Putamen (tissue), 1 donor: ENCODE measurements at places on chromosomes 7 and 10.

GRCh38 chr7:108570146-108570755, 577 bp downstream of the DNAJB9 start:
- peak; percentile 16 for DNase-seq

- DNase-seq: no peak
Observed at GRCh38 chr10:78717200-78717599, 351.6 kb upstream of the ZMIZ1 start.

GRCh38 chr10:101464599-101464998, 110.6 kb downstream of the BTRC start:
- DNase-seq: no peak

GRCh38 chr10:28556142-28556541, 23.2 kb downstream of the WAC start:
- DNase-seq: no peak

GRCh38 chr10:15137636-15138035, 30.9 kb downstream of the NMT2 start:
- no peak for DNase-seq

DNA sequence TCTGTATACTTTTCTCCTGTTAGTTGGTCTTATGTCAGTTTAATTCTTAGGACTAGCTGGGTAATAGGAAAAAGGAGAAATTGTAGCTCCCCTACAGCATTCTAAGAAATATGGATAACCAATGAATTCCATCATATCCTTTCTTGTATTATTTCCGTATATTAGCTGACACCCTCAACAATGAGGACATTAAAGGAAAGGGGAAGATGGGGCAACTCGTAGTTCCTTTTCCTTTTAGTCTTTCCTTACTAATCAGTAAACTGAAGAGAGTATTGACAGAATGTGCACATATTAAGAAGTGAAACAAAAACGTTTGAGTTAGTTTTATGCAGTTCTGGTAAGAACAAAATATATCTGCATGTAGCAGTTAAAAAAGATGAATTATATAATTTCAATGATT, 35.1 kb upstream of the C10orf67 start:
- DNase-seq: no peak

- DNase-seq: no peak
Observed at GRCh38 chr7:152883858-152884257, 124.3 kb downstream of the ACTR3B start.

GRCh38 chr10:5538446-5538845, 13.7 kb downstream of the CALML3 start:
- no peak for DNase-seq

DNA sequence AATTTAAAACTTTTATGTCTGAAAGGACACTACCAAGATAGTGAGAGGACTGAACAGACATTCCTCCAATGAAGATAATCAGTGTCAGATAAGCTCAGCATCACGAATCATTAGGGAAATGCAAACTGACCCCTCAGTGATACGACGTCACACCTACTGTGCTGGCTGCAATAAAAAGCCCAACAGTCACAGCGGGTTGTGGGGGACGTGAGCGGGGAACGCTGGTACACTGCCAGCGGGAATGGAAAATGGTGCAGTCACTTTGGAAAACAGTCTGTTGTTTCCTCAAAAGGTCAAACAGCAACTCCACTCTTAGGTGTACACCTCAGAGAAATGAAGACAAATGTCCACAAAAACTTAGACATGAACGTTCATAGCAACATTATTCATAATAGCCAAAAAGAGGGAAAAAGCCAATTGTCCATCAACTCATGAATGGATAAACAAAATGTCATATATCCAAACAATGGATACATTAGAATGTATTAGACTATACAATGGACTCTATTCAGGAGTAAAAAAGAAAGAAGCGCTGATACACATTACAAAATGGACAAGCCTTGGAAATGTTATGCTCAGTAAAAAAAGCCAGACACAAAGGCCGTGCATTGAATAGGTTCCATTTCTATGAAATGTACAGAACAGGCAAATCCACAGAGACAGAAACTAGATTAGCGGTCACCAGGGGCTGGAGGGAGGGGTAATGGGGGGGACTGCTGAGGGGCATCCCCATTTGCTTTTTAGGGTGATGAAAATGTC, 2.4 kb upstream of the ECHS1 start:
- no peak for DNase-seq

DNA sequence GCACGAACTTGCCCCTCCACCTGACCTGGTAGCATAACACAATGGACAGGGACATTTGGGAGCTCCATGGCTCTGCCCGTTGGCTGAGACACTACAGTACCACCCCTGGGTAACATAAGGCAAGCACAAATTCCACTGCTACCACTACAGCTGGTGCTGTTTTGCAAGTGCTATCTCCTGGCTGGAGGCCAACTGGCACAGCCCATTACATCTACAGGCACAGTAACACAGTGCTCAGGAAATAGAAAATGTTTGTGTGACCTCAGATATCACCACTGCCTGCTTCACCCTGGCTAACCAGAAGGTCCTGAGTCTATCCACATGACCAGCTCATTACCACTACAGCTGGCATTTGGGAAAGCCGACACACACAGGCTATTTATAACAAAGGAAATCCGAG, 631.1 kb upstream of the MBL2 start:
- DNase-seq: no peak

GRCh38 chr7:150380463-150380862, 1.3 kb downstream of the ZNF775 start:
- no peak for DNase-seq

DNA sequence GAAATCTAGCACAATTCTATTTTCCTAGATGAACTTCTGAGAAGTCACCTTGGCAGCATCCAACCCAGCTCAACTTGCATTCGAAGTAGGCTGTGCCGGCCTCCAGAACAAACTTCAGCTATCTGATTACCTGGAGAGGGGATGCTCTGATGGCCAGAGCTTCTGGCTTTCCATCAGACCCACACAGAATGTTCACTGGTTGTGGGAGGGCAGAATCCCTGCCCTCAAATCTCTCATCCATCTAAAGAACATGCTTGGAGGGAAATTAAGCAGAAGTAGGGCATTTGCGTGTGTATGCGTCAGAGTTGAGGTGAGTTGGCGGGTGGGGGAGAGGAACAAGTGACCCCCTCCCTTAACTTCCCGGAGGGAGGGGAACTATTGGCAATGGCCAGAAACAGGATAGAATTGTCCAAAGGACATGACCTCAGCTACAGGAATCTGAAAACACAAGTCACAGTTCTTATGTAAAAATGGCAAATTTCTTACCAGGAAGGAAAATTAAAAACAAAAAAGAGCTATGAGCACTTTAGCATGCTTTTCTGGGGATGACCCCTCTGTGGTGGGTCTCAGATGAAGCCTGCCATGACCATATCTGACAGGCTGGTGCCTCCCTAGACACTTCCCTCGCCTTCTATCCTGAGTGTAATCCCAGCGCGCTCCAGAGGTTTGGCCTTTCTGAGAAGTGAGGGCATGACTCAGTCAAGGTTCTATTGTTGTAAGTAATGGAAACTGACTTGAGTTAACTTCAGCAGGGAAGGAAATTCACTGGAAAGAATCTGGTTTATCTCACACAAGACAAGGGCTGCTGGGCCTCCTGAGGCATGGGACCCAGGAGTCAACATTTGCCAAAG, 278.8 kb downstream of the RPS24 start:
- no peak for DNase-seq

- DNase-seq: no peak
Observed at GRCh38 chr7:69864822-69865221, 266.5 kb downstream of the AUTS2 start.

DNA sequence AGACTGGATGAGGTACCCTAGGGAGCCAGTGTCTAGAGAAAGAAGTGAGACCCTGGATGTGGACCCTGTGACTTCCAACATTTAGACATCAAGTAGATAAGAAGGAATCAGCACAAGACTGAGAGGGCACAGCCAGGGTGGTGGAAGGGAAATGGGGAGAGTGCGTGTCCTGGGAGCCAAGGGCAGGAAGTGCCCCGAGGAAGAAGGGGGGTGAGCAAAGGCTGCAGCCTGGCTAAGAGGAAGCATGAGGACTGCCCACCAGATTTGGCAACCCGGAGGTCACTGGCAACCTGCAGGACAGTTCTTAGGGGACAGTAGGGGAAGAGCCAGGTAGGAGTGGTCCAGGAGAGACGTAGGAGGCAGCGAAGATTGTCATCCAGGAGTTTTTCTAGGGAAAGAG, 14.8 kb downstream of the COL13A1 start:
- no peak for DNase-seq

GRCh38 chr10:76150876-76151288, 719.5 kb downstream of the LRMDA start:
- DNase-seq: peak; percentile 11

DNA sequence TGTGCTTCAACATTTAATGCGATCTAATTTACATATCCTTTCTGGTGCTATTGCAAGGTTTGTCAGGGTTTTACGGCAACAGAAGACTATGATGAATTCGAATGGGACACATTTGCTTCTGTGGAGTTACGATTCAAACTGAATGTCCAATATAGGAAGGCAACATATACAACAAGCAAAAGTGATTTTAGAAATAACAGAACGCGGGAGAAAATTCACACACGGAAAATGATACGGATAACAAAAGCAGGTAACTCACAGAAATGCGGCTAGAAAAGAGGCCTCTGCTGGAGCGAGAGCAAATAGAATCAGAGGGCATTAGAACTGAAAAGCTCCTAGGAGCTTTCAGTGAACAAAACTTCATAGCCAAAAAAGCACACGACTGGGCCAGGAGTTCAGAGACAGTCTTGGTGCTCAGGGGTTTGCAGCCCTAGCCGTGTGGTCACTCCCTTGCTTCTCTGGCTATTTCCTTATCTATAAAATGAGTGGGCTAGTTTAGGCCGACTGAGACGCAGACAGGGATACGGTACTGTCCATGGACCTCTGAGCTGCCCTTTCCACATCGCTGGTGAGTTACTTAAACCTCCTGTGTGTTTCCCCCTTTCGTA, 557 bp upstream of the TAX1BP1 start:
- DNase-seq: no peak

GRCh38 chr10:72267381-72267780, 6.3 kb upstream of the DDIT4 start:
- no peak for DNase-seq

DNA sequence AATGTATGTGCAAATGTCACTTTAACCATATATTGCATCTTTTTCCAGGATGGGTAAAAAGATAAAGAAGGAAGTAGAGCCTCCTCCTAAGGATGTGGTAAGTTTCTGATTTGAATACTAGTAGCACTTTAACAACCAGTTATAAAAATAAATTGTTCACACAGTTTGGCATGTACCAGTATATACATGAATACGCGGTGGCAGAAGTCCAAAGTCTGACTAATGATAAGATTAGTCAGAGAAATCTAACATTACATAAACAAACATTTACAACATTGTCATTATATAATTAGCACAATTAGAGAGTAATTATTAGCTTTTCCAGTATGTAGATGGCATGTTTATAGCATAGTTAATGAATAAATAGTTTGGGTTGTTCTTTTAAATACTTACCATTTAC, 4.1 kb downstream of the ARMC3 start:
- no peak for DNase-seq

GRCh38 chr7:106365252-106366005, 80.6 kb upstream of the NAMPT start:
- DNase-seq: no peak

- DNase-seq: no peak
Observed at GRCh38 chr7:151168003-151168786, 701 bp upstream of the GBX1 start.

- DNase-seq: no peak
Observed at GRCh38 chr7:143305423-143306070, 10.4 kb upstream of the CLCN1 start.

GRCh38 chr7:73941836-73942551, 81.0 kb downstream of the TMEM270 start:
- no peak for DNase-seq

DNA sequence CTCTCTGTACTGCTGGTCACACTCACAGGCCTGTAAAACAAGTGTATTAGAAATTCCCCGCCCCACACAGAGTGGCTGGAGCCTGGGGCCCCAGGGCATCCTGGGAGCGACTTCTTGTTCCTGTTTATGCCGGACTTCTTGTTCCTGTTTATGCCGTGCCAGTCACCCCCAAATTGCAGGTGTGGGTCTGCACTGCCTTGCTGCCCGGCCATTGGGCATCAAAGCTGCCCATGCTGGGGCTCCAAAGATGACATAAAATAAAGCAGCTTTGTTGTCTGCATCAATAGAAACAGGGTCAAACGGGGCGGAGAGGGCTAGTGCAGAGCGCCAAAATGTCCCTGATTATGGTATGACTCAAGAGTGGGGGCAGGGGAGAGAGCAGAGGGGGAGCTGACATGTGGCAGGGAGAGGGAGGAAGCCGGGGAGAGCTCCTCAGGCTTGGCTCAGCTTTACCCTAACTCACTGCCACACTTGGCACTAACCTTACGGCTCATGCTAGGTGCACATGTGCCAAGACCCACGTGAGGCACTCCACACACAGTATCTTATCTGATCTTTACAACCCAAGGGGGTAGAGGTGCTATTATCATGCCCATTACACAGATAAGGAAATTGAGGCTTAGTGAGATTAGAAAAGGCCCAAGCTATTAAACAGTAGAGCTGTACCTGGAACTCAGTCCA, 98.4 kb downstream of the PIP4K2A start:
- peak; percentile 95 for DNase-seq

GRCh38 chr7:32037650-32038198, 32.5 kb downstream of the PDE1C start:
- no peak for DNase-seq

- no peak for DNase-seq
Observed at GRCh38 chr7:94170836-94171235, 166.7 kb upstream of the BET1 start.

DNA sequence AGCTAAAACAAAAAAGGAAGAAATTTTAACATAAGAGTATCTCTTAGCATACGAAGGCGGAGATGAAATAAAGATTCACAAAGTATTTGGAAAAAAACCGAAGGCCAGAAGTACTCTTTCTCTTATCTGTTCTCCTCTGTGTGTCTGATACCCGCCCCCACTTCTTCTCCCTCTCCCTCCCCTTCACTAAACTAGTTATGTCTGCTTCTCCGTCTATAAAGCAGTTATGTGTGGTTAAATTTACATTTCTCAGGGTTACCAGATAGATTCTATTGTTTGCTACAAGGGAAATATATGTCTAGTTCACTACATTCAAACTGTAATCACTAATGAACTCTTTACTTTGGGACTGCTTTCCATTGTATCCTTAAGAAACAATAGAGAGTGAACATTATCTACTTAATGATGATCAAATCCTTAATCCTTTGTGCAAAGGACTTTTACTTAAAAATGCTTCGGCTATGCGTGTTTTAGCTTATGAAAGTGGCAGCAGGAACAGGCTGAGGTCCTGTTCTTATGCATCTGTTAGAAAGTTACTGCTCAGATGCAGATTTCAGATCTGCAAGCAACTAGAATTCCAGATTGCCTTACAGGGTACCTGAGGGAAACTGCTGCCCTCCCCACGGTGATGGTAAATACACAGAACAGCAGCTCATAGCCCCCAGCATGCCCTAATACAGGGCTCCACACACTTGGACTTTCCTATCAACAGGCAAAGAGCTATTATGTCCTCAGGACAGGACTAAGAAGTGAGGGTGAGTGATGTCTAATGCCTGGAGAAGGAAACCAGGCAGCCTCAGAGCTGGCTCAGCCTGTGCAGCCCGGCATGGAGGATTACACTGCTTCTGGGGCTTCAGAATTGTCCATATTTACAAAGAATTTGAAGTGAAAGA, 273.3 kb downstream of the FZD1 start:
- DNase-seq: no peak

GRCh38 chr10:60863796-60864195, 80.2 kb downstream of the RHOBTB1 start:
- no peak for DNase-seq
